ENCODE measurements at places on chromosomes 5 and 9.

GRCh38 chr9:28909526-28909925 lies 1336.2 kb upstream of the C9orf72 start:
- no peak for DNase-seq

DNA sequence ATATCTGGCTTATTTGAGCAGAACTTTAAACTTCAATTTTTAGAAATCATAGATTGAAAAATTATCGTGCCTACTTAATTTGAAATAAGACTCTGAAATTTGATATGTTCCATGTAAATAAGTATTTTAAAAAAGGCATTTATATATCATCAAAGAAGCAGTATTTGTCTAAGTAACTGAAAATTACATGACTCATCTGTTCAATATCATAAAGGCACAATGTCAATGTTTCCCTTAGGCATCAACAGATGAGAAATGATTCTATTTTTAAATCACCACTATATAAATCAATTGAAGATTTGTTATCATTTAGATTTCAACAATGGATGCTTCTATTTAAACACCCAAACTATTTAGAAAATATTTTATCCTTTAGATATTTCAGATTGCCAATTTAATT lies 142.9 kb upstream of the POU5F2 start:
- no peak for DNase-seq

GRCh38 chr5:156513123-156513815 lies 186.3 kb downstream of the SGCD start:
- no peak for DNase-seq

DNA sequence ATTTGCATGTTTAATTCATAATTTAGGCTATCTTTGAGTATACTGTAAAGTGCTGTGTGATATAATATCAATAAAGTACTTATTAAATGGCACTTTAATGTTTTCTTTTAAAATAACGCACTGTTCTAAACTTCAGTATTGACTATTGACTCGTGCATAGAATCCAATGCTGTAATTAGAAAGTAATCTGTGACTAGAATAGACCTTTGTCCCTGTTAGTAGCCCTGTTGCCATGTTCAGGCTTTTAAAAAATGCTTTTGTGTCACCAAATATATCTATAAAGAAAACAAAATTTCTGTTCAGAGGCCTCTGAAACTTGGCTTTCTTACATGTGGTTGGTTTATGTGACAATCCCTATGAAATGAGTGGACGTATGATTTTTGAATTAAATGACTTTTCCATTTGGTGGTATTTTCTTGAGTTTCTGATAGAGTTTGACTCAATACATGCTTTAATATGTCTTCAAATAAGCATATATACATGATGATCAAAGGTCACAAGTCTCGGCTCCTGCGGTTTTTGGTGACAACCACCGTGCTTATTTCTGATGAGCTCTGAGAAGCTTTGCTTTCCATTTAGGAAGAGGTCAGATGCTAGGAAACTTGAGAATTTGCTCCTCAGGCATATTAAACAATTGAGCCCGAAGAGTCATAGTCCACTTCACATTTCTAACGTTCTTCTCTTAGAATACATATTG lies 174.7 kb downstream of the NR3C1 start:
- no peak for DNase-seq

GRCh38 chr9:6426117-6426516 lies 13.1 kb downstream of the UHRF2 start:
- DNase-seq, result no peak

- no peak for DNase-seq
These were observed 167.5 kb downstream of the DAB2IP start for GRCh38 chr9:121818841-121819427.

- DNase-seq, result no peak
These were observed 942.9 kb downstream of the CDH18 start for GRCh38 chr5:19044931-19045695.

- peak; percentile 27 for DNase-seq
These were observed at the start of gene SH3GL2 for GRCh38 chr9:17578911-17579793. TSS of gene SH3GL2 (plus strand) at chr9:17579066.

GRCh38 chr9:99160173-99160572 lies 55.3 kb downstream of the TGFBR1 start:
- DNase-seq, result no peak
